NCI-H2081 (cell line): ENCODE measurements at places on chromosomes 4 and X.

- peak; percentile 13 for DNase-seq
Observed at GRCh38 chr4:73487233-73487632, 5.7 kb downstream of the AFM start.

- no peak for DNase-seq
Observed at GRCh38 chr4:2886161-2886560, 42.5 kb downstream of the ADD1 start.

DNA sequence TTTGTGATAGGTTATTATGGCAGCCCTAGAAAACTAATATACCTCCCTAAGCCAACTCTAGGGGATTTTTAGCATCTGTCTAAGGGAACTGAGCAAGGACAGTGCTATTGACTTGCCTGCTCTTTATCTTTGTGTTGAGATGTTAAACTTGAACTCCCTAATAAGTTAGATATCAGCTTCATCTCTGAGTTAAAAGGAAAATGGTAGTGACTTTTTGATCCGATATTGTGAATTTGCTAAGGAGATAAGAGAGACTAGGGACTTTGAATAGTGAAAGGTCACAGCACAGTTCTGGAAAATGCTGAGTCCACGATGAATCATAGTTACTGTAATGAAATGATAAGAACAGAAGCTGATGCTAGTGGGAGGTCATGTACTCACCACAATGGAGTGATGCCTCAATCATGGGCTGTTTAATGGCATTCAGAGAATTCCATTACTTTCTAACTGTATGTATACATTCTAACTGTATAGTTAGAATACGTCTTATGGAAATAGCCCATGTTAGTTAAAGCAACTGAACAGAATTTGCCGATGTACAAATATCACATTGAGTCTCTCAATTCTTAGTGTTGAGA, 147.2 kb downstream of the GLRA3 start:
- no peak for DNase-seq

DNA sequence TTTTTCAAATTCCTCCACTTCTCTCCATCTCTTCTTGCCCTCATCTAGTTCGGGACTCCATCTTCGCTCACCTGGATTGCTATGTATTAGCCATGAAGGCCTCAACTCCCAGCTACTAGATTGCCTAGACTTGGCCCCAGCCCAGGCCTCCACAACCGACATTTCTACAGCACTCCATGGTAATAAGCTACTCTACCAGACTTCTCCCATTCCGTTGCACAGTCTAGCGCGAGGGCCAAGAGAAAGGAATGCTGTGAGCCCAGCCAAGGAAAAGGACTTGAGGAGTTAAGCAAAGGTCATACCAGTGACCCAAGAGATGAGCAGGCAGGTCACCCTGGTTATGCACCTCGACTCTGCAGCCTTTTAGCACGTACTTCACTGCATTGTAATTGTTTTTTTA, 75.6 kb downstream of the SOWAHB start:
- no peak for DNase-seq

DNA sequence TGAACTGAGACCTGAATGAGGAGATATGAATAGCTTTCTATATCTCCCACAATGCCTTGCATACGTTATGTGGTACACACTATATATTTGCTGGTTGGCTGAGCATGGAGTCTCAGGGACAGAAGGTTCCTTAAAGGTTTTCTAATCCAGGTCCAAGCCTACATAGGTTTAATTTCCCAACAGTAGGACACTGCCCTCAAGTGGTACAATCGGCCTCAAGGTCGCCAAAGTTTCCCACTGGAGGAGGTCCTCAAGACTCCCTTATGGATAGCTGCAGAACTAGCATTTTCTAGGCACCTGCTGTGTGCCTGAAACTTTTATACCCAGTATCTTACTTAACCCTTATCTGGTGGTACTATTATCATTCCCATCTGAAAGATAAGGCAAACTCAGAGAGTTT, 21.0 kb upstream of the EFNB1 start:
- DNase-seq = no peak

DNA sequence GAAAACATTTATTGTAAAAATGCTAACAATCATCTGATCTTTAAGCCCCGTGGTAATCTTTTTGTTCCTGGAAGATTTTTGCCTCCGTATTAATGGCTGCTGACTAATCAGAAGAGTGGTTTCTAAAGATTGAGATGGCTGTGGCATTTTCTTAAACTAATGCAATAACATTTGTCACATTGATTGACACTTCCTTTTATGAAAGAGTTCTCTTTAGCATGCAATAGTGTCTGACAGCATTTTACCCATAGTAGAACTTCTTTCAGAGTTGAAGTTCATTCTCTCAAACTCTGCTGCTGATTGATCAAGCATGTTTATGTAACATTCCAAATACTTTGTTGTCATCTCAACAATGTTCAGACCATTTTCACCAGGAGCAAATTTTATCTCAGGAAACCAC, 26.8 kb upstream of the UGT2B4 start:
- no peak for DNase-seq

DNA sequence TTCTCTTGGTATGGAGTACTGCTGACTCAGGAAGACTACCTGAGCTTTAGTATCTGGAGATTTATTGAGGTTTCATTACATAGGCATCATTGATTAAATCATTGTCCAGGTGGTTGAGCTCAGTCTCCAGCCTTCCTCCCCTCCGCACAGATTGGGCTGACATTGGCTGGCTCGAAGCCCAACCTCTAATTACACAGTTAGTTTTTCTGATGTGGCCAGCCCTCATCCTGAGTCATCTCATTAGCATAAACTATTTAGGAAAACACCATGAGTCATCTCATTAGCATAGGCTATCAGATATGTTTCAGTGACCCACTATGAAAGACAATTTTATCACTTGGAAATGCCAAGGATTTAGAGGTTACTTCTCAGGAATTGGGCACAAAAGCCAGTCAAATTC, 93.9 kb upstream of the ANKRD50 start:
- peak; percentile 7 for DNase-seq

DNA sequence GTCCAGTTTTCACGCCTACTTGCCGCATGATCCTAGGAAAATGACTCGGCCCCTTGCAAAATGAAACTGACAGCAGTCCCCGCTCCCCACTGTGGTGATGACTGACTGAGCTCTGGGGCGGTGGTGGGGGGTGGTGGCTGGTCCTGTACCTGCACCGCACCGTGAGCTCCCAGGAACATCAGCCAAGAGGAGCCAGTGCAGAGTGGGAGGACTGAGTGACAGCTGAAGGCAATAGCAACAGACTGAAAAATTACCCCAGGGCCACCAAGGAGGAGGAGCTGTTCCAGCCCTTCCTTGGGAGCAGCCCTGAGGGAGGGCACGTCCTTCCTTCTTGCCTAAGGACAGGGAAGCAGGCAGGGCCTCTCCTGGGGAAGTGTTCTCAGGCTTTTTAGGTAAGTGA, 2.4 kb upstream of the C4orf50 start:
- DNase-seq = no peak

DNA sequence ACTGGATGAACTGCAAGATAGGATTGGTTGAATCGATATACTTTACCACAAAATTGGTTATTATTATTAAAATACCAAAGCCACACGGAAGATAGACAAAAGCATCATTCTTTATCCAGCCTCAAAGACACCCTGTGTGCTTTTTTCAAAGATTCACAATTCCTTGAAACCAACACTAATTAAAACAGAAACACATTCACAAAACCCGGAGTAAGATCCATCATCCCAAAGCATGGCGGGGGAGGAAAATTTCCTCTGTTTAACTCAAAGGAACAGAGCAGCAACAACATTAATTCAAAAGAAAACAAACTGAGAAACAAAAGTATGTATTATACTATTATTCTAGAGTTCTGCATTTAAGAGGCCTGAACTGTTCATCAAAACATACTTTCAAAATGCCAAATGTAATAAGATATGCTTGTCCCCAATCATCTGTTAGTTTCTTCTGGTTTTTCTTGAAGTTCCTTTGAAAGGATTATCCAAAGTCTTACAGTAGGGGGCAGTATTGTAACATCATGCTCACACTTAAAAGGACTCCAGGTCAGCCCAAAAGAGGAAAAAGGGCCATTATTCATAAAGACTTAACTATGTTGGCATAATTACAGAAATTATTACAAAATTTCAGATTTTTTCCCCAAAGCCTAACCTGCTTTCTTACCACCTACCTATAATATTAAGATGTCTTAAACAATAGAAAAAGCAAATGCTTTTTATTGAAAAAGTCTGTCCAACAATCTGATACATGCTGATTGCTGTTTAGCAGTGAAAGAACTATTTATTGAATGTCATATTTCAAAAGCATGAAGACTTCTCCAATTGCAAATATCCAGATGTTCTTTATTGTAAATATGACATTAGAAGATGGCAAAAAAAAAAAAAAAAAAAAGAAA, 168.7 kb downstream of the SCFD2 start:
- DNase-seq = peak; percentile 64

GRCh38 chrX:150683536-150684146, 9.6 kb upstream of the MTMR1 start:
- DNase-seq = no peak

DNA sequence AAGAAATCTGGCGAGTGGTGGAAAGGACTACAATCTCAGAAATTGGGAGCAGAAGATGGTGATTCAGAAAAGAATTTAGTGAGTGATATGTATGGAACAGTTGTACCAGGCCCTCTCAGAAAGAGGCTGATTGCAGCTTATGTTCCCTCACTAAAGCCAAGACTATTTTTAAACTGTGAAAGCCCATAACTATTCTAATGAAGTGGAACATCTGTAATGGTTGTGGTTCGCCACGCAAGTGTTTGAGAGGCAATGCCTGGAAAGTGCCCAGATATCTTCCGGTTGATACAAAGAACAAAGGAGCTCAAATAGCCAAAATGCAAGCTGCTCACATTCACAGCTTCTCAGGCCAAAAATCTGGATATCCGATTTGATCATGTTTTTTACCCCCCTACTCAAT, 1250.7 kb downstream of the RAPGEF2 start:
- no peak for DNase-seq

DNA sequence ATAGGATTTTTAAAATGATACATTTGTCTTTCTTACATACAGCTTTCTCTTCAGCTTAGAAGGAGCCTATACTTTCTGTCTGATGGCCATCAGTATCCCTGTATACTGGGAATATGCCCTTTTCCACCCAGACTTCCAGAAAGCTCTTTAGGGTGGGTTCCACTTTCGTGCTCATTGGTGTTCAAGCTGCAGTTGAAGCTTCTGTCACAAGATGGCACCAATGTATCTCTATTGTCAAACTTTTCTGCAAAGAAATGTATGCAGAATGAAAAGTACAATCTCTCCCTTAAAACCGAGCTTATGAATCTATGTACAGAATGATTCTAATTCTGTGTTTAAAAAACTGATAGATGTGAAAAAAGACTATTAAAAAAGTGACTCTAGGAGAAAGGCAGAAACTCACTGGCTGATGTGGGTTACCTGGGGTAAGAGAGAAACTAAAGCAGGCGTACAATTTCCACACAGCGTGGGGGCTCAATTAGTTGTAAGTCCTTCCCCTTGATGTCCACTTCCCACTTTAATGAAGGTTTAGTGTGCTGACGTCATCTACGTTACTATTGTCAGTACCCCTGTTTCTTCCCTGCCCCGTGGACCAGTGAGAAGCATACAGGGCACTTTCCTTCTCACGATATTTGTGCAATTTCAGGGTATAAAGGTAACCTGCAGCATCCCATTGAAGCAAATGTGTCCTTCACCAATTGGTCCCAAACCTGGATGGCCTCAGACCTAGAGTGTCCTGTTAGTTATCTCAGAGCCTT, 57.3 kb upstream of the TCEAL2 start:
- peak; percentile 2 for DNase-seq

- DNase-seq = no peak
Observed at GRCh38 chr4:67651536-67651935, 49.4 kb downstream of the UBA6 start.

DNA sequence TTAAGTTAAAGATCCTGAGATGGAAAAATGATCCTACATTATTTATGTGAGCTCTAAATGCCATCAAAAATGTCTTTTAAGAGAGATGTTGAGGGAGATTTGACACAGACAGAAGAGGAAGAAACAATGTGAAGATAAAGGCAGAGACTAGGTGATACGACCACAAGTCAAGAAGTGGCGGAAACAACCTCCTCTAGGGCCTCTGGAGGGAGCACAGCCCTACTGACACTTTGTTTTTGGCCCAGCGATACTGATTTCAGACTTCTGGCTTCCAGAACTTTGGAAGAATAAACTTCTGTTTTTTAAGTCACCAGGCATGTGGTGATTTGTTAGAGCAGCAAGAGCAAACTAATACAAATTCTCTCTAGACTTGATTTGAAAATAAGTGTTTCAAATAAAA, 1216.1 kb downstream of the FSTL5 start:
- DNase-seq = no peak

DNA sequence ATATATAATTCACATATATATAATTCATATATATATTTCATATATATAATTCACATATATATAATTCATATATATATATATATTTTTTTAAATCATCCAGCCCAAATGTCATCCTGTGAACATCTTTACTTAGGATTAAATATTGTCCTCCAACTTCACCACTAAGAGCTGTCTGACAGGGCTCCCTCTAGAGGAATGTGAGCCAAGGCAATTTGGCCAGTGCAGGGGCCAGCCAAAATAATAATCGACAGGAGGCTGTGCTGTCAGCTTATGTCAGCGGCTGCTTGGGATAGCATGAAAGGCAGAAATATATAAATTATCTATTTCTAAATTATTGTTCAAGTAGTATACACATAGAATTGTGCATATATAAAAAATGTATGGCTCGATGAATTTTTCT, 29.5 kb downstream of the EGFL6 start:
- DNase-seq = no peak

- DNase-seq = no peak
Observed at GRCh38 chr4:92186239-92186638, 117.5 kb upstream of the GRID2 start.

- DNase-seq = no peak
Observed at GRCh38 chr4:112038861-112039260, 106.4 kb upstream of the FAM241A start.

GRCh38 chr4:121658125-121658524, 38.7 kb downstream of the ANXA5 start:
- no peak for DNase-seq

DNA sequence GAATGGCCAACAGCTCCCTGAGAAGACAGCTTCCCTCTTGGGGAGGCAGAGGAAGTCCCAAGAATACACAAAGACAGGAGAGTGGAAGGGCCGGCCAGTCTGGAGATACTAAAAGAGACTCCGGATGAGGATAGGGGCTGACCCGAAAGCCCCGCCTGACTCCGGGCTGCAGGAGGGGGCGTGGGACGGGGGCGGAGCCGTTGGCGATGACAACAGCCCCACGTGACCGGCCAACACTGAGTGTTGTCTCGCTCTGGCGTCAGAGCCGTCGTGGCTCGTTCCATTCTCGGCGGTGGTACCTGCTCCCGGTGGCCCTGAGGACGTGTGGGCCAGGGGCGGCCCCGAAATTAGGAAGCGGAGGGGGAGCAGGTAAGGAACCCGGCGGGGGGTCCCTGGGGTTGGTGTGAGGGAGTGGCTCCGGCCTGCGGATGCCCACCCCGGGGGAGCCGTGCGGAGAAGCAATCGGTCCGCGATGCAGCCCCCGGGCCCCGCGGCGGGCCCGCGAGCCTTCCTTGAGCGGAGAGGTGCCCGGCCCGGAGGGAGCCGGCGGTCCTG, at the start of gene BEX4:
BEX4 (plus strand) TSS at position 239 of the 555 bp plus-strand sequence. CDS start 1,046 bp downstream, outside the sequence.
- DNase-seq = peak; percentile 82

- DNase-seq = no peak
Observed at GRCh38 chrX:40099055-40099958, 1.5 kb upstream of the BCOR start.

- DNase-seq = no peak
Observed at GRCh38 chr4:155885666-155886065, 17.8 kb upstream of the TDO2 start.

GRCh38 chr4:4730249-4730648, 129.2 kb upstream of the MSX1 start:
- DNase-seq = no peak
